CD8-positive, alpha-beta T cell (primary cell): ENCODE measurements at places on chromosomes 6 and 20. TPM values are rescaled to one million over a fixed set of nuclear protein-coding genes. Genes with fewer than 3 reads are reported as not detected.

DNA sequence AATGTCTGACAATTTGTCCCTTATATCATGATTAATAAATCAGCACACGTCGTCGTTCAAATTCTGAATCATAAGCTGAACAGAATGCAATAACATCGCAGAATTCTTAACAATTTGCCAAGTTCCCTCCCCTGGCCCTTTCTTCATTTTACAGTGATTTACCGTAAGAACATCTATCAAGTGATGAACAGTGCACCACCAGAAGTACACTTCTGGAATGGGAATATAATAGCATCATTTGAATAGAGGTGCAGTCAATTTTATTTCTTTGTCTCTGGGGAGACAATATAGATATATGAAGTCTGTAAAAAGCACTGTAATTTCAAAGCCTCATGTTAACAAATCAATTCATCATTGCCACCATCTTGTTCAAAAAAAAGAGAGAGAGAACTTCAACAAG lies 145.1 kb upstream of the SMLR1 start:
- no peak for DNase-seq

GRCh38 chr20:41734506-41734945 lies 116.3 kb upstream of the CHD6 start:
- no peak for DNase-seq

Gene ITPA
- total RNA-seq = 21.3 TPM

GRCh38 chr20:41174782-41175181 lies 37.4 kb downstream of the PLCG1 start:
- DNase-seq = no peak

DNA sequence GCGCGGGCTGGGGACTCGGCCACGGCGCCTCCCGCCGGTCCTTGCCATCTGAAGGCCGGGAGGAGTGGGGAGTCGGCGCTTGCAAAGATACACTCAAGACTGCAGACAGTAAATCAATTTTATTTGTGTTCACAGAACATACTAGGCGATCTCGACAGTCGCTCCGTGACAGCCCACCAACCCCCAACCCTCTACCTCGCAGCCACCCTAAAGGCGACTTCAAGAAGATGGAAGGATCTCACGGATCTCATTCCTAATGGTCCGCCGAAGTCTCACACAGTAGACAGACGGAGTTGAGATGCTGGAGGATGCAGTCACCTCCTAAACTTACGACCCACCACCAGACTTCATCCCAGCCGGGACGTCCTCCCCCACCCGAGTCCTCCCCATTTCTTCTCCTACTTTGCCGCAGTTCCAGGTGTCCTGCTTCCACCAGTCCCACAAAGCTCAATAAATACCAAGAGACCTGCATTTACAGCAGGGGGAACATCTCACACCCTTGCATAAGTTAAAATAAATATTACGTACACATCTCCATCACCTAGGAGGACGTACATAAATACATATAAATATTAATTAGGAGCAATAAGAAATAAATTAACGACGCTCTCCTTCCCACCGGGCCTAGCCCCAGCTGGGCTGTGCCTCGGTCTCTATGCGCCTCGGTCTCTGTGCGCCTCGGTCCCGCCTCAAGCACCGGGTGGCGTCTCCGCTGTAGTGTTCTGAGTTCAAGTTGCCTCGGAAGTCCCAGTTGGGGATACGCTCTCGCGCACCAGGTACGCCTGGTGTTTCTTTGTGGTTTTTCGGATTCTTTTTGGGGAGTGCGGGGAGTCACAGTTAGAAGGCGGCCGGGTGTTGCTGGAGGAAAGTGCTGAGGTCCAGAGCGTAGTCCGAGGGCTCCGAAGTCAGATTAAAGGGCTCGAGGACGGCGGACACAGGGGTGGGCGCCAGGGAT lies 889 bp upstream of the FLOT1 start:
- DNase-seq = peak; percentile 4

- peak; percentile 74 for DNase-seq
Measured at GRCh38 chr6:33199687-33200218, 712 bp downstream of the RXRB start.

DNA sequence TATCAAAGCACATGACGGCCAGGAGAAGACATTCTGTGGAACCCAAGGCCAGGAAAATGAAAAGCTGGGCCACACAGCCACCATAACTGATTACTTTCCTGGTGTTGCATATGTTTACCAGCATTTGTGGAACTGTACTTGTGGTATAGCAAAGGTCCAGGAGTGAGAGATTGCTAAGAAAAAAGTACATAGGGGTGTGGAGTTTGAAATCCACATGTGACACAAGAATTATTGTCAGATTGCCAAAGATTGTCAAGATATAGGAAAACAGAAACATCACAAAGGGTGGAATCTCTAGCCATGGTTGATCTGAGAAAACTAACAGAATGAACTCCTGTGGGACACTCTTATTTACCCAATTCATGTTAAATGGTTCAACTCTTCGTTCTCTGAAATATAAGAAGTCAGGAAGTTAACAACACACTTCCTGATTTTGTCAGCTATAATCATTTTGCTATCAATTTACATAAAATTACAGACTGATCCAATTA lies at the start of gene OR2B2:
Gene OR2B2 (minus strand): TSS at position 441 of the 491 bp plus-strand sequence. CDS start 77 bp downstream, at position 364.
- no peak for DNase-seq

DNA sequence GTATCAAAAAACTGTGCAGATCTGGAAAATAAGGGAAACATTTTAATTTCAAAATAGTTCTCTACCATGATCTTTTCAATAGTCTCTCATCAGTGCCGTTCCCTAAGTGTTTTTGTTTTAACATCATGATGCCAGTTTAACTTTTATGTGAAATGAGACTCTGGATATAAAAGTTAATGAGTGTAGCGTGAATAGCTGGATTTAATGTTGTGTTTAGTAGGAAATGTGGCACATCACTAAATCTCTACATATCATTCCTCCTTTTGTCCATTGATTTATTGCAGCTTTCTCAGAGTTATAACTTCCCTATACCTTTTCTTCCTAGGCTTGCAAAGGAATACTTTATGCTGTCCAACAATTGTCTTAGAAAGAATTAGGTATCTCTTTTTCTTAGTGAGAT lies 81.4 kb upstream of the SCGN start:
- no peak for DNase-seq

DNA sequence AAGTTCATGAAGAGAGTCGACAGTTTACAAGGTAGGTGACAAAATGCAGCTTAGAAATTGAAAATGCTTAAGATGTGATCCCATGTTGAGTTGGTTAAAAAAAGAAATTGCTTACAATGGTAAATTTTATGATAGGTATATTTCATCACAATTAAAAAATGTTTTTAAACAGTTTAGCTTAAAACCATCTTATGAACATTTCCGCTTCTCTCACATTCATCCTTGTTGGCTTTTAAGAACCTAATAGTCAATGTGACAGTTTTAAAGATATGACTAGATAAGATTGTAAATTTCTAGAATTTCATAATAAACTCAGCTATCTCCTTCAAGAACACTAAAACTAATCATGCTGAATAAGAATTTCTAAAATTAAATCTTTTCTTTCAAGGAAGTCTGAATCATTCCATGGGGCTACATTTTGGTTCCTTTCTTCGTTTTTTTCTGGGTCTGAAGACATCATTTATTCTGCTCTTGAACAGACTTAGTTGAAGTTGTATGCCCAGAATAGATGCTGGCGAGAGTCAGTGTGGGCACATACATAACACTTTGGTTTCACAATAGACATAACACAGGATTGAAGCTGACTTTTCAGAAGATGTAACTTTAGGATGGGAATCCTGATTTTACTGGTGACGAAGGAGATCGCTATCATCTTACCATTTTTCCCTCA lies 35.9 kb upstream of the LTV1 start:
- no peak for DNase-seq

DNA sequence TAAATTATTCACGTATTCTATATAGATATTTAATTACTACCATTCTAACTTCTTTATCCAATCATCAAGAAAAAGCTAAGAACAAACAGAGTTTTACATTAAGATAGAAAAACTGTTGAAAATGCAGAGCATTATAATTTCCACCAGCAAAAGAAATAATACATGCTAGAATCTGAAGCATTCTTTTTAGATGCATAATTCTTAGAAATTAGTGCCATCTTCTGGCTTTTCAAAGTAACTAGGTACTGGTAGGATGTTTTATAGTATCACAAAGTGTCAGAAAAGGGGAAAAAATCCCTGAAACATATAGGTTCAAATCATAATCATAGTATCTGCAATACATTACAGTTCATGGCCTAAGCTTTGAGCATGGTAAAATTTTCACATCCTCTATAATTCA lies 178.9 kb downstream of the PHF3 start:
- no peak for DNase-seq

GRCh38 chr20:52054123-52054522 lies 137.5 kb downstream of the ZFP64 start:
- DNase-seq = peak; percentile 31

DNA sequence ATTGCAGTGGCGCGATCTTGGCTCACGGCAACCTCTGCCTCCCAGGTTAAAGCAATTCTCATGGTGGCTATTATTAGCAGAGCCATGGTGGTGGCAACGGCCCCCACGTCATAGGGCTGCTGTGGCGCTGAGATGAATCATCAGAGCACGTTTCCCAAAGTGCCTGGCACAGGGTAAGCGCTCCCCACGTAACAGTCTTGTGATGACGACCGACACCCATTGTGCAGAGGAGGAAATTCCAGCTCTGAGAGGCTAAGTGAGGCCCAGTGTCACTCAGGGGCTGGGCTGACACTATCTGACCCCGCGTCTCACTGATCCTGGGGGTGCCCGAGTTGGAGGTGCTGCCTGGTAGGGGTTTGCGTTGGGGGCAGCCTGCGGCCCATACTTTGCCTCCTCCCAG lies 16.2 kb downstream of the SUN5 start:
- no peak for DNase-seq

GRCh38 chr6:19988555-19988954 lies 151.4 kb downstream of the ID4 start:
- no peak for DNase-seq

Gene ZNF165
- 5.6 TPM for total RNA-seq

Gene EDEM2
- total RNA-seq = 13.8 TPM

DNA sequence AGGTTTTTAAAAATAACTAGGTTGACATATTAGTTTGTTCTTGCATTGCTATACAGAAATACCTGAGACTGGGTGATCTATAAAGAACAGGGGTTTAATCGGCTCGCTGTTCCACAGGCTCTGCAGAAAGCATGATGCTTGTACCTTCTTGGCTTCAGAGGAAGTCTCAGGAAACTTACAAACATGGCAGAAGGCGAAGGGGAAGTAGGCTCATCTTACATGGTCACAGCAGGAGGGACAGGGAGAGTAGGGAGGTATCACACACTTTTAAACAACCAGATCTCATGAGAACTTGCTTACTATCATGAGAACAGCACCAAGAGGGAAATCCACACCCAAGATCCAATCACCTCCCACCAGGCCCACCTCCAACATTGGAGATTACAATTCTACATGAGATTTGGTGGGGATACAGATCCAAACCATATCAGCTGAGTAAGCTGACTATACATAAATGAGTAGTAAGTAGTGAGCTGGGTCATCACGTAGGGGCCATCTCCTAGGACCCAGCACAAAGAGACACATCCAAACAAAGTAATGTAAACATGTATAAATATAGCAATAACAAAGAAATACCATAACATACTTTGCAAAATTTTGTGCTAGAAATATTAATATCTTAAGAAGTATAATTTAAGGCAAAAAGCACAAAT lies 31.4 kb upstream of the SIRPG start:
- DNase-seq = no peak

- no peak for DNase-seq
Measured at GRCh38 chr6:112833581-112834131, 486.5 kb downstream of the RFPL4B start.

Gene SLC4A11
- 0.65 TPM for total RNA-seq

DNA sequence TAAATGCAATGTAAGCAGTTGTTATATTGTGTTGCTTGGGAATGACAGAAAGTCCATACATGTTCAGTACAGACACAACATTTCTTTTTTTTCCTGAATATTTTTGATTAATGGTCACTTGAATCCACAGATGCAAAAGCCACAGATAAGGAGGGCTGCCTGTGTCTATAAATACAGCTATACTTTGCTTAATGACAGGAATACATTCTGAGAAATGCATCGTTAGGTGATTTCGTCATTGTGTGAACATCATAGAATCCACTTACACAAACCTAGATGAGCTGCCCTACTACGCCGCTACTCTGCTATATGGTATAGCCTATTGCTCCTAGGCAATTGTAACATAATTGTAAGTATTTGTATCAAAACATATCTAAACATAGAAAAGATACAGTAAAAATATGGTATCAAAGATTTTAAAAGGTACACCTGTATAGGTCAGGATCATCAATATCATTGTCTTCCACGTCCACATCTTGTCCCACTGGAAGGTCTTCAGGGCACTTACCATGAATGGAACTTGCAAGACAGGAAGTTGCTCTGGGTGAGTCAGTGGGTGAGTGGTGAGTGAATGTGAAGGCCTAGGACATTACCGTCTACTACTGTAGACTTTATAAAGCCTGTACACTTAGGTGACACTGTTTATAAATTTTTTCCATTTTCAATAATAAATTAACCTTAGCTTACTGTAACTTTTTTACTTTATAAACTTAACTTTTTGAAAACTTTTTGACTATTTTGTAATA lies 27.9 kb upstream of the POPDC3 start:
- no peak for DNase-seq

GRCh38 chr6:18206591-18206990 lies 51.4 kb downstream of the KDM1B start:
- DNase-seq = no peak

Gene FAM83C
- not detected for total RNA-seq

DNA sequence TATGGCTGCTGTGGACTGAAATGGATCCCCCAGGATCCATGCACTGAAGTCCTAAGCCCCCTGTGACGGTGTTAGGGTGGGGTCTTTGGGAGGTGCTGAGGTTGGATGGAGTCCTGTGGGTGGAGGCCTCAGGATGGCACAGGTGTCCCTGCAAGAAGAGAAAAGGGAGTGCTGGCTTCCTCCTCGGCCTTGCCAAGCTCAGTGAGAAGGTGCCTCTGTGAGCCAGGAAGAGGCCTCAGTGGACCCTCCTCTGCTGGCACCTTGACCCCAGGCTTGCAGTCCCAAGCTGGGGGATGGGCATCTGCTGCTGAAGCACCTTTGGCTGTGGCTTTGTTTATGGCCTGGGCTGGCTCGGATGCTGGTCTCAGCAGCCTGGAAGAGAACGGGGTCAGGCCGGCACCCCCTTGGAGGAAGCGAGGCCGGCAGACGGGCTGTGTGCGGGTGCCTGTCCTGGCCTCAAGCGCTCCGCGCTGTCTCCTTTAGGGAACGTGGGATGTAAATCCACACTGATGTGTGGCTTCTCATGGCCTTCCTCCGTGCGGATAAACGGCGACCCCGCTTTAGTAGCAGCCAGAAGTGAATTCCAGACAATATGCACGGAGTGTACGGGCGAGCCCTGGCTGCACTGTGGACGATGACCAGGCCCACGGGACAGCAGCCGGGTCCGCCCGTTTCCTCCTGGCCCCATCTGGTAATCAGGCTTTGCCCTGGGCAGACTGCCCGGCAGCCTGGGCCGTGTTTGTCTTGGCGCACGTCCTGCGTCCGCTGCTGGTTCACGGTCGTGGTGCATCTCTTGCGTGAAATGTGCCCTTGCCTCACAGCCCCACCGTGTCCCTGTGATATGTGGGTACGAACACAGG lies 182.6 kb downstream of the ERMARD start:
- no peak for DNase-seq

DNA sequence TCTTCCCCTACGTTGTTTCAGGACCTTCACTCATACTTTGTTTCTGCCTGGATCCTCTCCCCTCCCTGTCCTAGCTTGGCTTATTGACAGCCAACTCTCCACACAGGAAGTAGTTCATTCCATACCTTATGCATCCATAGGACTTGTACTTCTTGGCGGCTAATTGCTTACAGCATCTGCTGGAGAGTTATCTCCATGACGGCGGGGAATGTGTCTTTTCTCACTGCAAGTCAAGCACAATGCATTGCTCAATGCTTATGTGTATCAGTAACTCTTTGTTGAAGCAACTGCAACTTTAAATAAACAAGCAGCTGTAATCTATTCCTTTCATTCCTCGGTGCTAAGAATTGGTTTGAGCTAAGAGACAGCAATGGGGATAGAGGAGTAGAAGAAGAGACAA lies 551.3 kb upstream of the EPHA7 start:
- no peak for DNase-seq
